Cerebellum (tissue), 4 donors: ENCODE measurements at places on chromosomes 6 and 20. TPM values are rescaled to one million over a fixed set of nuclear protein-coding genes. Genes with fewer than 3 reads are reported as not detected.

CNKSR3 gene
- total RNA-seq, result 1.7 TPM

SGK2 gene
- total RNA-seq, result 2.3 TPM

FAM83B gene
- total RNA-seq, result 0.64 TPM

QRSL1 gene
- total RNA-seq, result 20.7 TPM

BCL2L1 gene
- total RNA-seq, result 30.4 TPM

SPATS1 gene
- total RNA-seq, result not detected

IL17A gene
- not detected for total RNA-seq

STK35 gene
- total RNA-seq, result 15.7 TPM

TAGAP gene
- total RNA-seq, result 2.4 TPM

CDH4 gene
- total RNA-seq, result 19.3 TPM

NECAB3 gene
- 34.1 TPM for total RNA-seq

SGK1 gene
- total RNA-seq, result 55.3 TPM

POPDC3 gene
- 0.27 TPM for total RNA-seq

CRIP3 gene
- 5.8 TPM for total RNA-seq

ULBP2 gene
- 3.2 TPM for total RNA-seq

MUC21 gene
- not detected for total RNA-seq

SPATA25 gene
- 2.5 TPM for total RNA-seq

POLR1H gene
- 13.1 TPM for total RNA-seq

GNMT gene
- 0.36 TPM for total RNA-seq

SIRPB2 gene
- total RNA-seq, result 1.00 TPM

ELOVL2 gene
- total RNA-seq, result 22.0 TPM

CFAP61 gene
- 5.0 TPM for total RNA-seq

C6orf132 gene
- total RNA-seq, result not detected

PRND gene
- 2.7 TPM for total RNA-seq

WFDC5 gene
- not detected for total RNA-seq

RFX6 gene
- not detected for total RNA-seq

CAGE1 gene
- 0.18 TPM for total RNA-seq

PDYN gene
- total RNA-seq, result 0.45 TPM

FOXA2 gene
- not detected for total RNA-seq

MOG gene
- total RNA-seq, result 0.18 TPM

DEFB132 gene
- total RNA-seq, result not detected

TRPC4AP gene
- total RNA-seq, result 47.7 TPM

GPR6 gene
- total RNA-seq, result 0.27 TPM

TFAP2C gene
- not detected for total RNA-seq

SNRPB2 gene
- 41.6 TPM for total RNA-seq

GLP1R gene
- 0.82 TPM for total RNA-seq

ISM1 gene
- 0.54 TPM for total RNA-seq

RBM38 gene
- 11.4 TPM for total RNA-seq

TNF gene
- total RNA-seq, result 0.18 TPM

SLC22A7 gene
- 0.36 TPM for total RNA-seq

UNC5CL gene
- total RNA-seq, result 0.64 TPM

PEX7 gene
- 7.0 TPM for total RNA-seq

MCCD1 gene
- not detected for total RNA-seq
